Stimulated activated CD4-positive, alpha-beta T cell treated with anti-CD3 and anti-CD28 coated beads, Interleukin-12 subunit alpha, Interleukin-12 subunit beta, amount 100 ng/mL, for 24 hours (primary cell): ENCODE measurements at places on chromosomes 16 and 17.

DNA sequence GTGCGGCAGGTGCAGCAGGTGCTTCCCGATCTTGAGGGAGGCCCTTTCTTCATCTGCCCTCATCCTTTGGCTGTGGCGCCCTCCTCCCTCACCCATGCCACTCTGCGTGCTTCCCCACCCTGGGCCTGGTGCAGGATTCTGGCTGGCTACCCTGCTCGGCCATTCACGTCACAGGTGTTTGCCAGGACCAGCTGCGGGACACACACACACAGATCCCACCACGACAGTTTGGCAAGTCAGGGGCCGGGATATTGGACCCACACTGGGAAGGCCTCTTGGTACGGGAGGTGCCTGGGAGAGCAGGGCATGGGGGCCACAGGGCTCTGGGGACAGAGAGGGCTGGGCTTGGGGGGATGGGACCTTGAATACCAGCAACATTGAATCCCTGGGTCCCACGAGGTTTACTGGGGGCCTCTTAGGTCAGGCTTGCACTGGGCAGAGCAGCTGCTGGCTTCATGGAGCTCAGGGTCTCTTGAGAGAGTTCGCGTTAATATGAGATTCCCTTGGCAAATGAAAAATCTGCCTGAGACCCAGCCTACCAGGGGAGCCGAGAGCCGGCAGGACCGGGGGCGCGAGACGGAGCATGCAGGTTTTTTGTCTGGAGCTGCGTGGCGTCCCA lies 15.1 kb downstream of the ADCY7 start:
- DNase-seq, result no peak

- DNase-seq, result no peak
Measured at GRCh38 chr16:13997526-13997925, 73.6 kb upstream of the MRTFB start.

DNA sequence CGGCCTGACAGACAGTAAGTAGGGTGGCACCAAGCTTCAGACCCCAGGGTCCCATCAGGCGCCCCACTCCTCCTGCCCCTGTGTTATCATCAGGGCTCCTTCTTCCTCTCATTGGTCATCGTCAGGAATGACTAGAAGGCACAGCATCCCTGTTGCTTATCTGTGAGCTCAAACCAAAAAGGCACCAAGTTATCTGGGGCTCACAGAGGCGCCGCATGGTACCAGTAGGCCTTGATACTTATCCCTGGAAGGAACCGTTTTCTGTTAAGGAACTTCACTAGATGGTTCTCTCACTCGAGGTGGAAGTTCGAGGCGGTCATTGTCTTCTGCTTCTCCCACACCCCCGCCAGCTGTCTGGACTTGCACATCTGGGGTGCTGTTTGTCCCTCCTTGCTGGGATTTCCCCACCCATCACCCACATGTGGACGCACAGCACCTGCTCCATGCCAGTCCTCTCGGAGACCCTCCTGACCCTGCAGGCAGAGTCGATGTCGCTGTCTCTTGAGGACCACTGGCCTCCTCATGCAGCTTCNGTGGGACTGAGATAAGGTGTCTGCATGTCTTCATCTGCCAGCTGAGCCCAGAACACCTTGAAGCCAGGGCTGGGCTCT lies 52.1 kb downstream of the METRNL start:
- no peak for DNase-seq

GRCh38 chr17:40538019-40538935 lies 27.0 kb downstream of the CCR7 start:
- DNase-seq, result no peak

DNA sequence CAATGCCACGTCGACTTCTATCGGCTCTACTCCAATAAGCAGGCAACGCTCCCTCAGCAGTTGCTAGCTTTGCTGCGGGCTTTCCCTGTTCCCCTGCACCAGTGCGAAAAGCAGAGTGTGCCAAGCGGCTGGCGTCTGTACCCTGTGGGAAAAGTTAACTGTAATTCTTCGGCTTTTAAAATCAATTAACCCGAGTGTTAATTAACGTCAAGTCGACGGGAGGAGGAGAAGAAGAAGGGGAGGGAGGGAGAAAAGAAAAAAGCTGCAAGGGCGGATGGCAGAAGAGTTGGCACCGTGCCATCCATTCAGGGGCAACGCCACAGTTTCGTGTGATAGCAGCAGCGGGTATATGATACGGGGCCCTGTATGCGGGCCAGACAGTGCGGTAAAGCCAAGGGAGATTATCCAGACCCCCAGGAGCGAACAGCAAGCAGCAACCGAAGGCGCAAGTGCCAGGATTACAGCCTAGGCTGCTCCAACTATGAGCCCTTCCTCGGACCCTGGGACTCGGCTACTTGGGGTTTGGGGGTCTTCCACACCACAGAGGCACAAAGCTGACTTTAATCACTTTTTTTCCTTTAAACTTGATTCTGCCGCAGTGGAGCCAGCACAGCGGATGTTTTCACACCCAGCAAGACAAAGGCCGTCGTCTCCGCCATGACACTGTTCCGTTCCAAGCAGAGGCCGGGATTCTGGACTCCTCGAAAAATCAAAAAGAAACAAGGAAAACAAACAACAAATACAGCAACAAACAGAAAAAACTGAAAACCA lies 253.8 kb upstream of the PMFBP1 start:
- DNase-seq, result no peak
